ENCODE measurements at places on chromosomes 4 and X.

GRCh38 chr4:41120297-41121217 is 93.8 kb downstream of the APBB2 start:
- DNase-seq, result no peak

DNA sequence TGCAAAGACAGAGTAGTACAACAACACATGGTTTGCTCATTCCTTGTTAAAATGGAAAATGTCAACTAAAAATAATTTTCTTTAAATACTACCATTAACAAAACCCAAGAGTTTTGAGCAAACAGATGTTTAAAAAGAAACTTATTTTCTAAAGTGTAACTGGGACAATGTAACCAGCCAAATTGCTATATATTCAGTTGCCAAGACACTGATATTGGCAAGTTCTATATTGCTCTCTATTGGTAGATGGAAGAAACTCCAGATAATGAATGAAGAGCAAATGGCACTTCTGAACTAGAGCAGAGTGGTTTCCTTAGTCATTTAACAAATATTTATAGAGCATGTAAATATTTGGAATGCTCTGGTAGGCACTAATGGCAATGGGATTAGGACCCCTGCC is 966.2 kb downstream of the RPA4 start:
- DNase-seq, result no peak

DNA sequence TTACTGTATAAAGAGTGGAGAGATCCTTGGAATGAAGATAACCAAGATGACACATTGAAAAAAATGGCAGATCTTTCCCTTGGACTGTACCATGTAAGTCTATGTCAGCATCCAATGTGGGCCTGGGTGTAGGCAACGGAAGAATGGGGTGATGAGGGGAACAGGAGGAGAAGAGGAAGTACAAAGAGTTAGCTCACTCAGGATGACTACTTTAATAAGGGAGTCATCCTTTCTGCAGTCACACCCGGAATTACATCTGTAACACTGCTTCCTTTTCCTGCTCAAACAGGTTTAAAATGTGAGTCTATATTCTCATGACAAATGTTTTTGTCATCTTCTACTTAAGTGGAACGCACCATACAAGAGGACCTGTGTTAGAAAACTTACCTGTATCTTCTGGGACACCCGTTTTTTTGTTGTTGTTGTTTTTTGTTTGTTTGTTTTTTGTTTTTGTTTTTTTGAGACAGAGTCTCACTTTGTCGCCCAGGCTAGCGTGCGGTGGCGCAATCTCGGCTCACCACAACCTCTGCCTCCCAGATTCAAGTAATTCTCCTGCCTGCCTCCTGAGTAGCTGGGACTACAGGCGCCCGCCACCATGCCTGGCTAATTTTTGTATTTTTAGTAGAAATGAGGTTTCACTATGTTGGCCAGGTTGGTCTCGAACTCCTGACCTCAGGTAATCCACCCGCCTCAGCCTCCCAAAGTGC is 18.0 kb downstream of the HPSE start:
- no peak for DNase-seq

DNA sequence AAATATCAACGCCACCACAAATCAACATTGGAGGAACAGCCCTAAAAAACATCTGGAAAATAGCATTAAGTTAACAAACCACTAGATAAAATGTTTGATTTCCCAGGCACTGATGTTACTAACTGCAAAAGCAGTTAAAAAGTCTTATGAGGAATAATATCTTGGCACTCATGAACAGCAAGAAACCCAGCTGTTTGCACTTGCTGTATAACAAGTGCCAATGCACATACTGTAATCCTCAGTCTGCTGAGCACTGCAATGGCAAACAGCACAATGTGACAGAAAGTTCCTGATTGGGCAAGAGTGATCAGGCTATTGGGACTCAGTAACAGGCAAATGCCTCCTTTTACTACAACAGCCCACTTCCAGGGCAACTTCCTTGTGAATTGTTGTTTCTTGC is 20.8 kb upstream of the SEC24B start:
- no peak for DNase-seq

- DNase-seq, result peak; percentile 41
These were observed 29.5 kb upstream of the XIAP start for GRCh38 chrX:123830309-123830708.

- peak; percentile 42 for DNase-seq
These were observed at the start of gene SLC25A43 for GRCh38 chrX:119398974-119399771. SLC25A43 (plus strand) TSS chrX:119399336; CDS start chrX:119399404, 68 bp downstream.

DNA sequence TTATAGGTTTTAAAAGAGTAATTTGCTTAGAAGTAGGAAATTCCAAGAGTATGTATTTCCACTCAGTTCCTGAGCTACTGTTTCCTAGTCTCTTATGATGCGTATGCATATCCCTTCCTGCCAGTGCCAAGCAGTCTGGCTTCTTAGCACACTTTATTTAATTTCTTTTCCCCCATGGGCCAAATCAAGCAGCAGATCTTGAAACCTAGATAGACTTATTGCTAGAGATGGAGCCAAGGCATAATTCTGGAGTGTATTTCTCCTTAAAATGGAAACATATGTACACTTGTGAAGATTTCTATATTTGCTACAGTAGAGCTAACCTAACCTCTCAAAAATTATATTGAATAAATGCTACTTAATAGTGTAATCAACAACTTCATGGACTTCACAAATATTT is 2337.6 kb downstream of the PCDH7 start:
- DNase-seq, result no peak

DNA sequence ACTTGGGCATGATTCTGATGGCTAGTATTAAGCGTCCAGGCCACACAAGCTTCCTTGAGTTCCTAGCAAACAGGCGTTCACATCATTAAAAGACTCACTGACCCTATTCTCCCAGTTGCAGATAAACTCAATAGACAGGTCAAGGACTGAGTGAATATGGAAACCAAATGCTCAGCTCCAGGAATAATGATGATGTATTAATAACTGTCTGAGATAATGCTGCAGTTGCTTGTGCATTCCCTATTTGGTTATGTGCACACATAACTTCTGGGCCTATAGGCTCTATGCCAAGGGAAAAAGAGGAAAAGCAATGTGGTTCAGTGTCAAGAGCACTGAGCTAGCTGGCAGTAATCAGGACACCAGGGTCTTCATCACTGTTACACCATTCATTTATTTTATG is 3.5 kb downstream of the RAB9B start:
- no peak for DNase-seq

DNA sequence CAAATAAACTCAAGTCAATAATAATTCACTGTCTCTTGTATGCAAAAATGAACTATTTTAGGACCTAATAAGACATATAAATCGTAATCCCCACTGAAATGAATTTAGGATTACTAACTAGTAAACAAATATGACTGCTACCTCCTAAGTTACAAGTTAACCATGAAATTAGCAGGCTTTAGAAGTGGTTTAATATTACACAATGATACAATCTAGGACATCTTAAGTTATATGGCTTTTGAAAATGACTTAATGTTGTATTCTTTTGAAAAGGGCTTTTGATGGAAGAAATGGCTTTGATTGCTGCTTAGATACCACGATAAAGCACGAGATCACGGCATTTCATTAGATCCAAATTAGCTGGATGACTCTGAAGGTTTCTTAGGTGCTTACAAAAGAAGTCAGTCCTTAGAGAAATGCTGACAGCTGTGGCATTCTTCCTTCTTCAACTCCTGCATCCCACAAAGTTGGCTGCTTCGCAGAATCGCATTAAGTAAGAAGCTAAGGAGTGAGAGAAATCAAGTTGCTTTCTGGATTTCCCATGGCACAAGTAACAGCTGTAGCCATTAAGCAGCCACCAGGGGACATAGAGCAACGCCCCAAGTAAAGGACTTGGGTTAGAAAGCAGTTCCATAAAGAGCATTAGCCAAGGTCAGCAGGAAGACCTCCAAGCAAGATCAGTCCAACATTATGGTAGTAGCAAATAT is 6.9 kb downstream of the SLC10A7 start:
- DNase-seq, result no peak

DNA sequence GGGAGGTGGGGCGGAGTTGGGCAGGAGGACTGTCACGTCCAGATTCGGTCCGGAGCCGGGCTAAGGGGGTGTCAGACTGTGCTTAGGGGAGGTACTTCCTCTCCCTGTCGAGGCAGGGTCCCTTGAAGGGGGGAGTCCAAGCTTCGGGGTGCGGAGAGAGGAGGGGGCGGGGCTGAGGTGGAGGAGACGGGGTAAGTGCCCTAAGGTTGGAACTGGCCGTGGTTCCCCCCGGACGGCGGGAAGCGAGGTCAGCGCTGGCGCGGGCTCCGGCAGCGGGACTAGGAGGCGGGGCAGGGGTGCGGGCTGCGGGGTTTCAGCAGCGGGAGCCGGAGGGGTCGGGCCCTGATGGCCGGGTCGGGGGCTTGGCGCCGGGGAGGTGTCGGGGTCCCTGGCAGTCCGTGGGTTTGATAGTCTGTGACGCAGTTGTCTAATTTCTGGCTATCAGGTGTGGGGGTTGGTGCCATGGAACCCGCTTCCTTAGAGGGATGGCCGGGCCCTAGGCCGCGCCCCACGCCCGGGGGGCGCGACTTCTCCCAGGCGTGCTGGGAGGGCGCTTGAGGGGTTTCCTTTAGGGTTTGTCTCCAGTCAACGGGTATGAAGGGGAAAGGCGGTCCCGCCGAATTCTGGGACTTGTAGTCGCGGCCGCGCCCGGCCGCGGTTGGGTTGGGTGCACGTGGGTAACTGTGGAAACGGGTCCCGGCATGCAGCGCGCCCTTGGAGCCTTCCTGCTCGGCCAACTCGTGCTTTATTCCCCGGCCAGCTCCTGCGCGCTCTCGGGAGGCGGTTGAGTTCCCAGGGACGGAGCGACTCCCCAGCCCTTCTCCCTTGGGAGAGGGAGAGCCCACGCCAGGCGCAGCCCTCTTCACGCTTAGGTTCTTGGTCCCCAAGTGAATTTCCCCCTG is 1.5 kb downstream of the DCUN1D4 start:
- DNase-seq, result peak; percentile 96

DNA sequence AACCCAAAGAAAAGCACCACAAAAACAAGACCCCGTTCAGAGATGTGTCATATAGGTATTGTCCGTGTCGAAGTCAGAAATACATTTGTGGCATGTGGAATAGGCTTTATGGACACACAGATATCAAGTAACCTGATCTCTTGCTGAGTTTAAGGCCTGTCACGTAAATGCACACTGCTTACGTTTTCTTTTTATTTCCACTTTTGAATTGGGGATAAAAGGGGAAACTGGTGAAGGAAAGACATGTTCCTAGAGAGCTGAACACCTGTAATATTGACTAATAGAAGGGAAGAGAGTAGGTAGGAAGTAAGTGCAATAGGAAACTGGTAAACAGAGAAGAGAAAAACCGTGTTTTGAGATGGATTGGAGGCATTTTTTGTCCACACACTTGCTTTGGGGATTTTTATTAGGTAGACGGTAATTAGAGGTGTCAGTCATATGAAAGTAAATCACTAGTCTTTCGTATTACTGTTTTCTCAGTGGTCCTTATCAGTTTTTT is 24.9 kb downstream of the TMEM131L start:
- no peak for DNase-seq

DNA sequence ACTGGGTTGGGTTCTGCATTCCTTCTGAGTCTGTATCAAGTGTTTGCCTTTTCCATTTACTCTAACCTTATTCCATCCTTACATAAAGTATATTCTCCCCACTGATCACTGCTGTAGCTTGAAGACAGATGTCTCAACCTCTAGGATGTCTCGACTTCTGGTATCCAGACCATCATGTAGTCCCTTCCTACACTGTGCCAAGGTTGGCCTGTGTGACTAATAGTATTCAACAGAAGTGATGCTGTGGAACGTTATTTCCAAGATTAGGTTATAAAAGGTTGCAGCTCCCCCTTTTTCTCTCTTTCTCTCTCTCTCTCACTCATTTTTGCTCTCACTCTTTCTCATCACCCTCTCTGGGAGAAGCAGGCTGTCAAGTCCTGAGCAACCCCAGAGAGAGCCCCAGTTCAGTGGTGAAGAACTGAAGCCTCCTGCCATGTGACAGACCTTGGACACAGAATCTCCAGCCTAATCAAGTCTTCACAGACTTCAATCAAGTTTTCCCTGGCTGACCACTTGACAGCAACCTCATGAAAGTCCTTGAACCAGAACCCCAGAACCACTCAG is 75.4 kb downstream of the PRDM5 start:
- DNase-seq, result no peak

DNA sequence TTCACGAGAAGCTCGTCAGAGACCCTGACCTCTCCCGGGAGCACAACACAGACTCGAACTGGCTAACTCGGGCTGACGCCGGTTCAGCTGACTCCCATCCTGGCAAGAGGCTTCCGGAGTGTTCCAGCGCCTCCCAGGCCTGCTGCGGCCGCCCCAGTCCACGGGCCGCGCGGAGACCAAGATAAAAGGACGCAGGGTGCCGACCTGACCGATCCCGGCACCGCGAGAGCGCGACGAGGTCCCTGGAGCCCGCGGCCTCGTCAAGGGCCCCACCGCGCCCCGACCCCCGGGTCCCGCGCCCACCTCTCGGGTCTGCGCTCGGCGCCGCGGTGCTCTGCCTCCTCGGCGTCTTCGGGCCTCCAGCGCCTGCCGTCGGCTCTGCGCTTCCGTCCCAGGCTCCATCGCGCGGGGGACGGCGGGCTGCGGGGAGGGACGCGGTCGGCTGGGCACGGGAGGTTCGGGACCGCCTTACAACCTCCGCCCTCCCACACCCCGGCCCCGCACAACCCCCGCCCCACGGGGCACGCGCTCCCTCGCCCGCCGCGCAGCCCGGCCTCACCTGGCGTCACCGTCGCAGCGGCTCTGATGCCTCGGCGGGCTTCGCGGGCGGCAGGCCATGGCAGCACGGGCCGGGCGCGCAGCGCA is 426 bp downstream of the SLBP start:
- DNase-seq, result peak; percentile 56

DNA sequence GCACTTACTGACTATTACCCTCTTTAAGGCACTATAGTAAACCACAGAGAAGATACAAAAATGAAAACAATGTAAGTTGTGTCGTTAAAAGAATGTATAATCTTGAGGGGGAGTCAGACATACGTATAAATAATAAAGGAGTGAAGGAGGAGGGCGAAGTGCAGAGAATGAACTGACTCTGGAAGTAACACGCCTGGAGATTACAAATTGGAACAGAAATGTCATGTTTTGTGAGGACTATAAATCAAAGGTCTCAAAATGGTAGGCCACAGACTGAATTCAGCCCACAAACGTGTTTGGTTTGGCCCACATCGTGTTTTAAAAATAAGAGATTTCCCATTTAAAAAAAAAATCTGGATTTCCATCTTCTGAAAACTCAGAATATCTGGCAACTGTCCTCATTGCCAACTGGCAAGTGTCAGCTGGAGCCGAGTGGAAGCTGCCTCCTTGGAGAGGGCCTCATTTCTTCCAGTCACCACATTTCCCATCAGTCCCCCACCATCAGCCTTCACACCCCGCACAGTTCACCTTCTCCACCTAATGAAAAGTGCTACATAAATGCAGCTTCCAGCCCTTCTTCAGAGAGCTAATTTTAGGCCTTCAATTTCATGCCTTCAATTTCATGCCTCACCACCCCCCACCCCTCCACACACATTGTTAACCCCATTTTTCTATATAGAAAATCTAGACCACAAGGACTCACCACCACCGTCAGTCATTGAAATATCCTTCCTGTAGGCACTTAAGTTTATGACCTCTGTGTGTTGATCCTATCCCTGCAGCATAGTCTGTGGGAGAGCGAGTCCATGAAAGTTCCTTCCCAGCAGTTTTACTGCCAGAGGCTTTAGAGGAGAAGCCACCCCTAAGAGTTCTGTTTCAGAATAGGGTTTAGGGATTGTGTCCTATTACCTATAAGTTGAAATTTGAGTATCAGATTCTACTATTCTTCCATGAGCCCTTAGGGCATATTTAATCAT is 32.0 kb upstream of the COL25A1 start:
- no peak for DNase-seq

Data from NCI-H146 (cell line).